ENCODE measurements at places on chromosomes 6 and 20.

GRCh38 chr6:107418118-107418517 lies 41.2 kb downstream of the PDSS2 start:
- no peaks in the 10 kb centered on the region for H3K4me1 ChIP-seq
- H3K36me3 ChIP-seq: no peaks in the 10 kb centered on the region
- no peak overlapping the region for H3K27ac ChIP-seq
- H3K27me3 ChIP-seq: no peaks in the 10 kb centered on the region
- no peak for DNase-seq

GRCh38 chr6:101011186-101011585 lies 130.1 kb upstream of the ASCC3 start:
- H3K27ac ChIP-seq: no peak overlapping the region
- no peaks in the 10 kb centered on the region for H3K27me3 ChIP-seq
- no peaks in the 10 kb centered on the region for H3K4me1 ChIP-seq
- no peak overlapping the region for H3K4me3 ChIP-seq

- H3K4me1 ChIP-seq: peaks cover 5% of the 10 kb centered on the region
- no peak overlapping the region for H3K27ac ChIP-seq
- peak overlapping the region; percentile 46 for H3K4me3 ChIP-seq
- peak; percentile 50 for DNase-seq
- no peaks in the 10 kb centered on the region for H3K36me3 ChIP-seq
Observed at GRCh38 chr20:8809107-8809953, 259.6 kb upstream of the PLCB4 start.

- H3K36me3 ChIP-seq: no peaks in the 10 kb centered on the region
- no peaks in the 10 kb centered on the region for H3K4me1 ChIP-seq
- no peaks in the 10 kb centered on the region for H3K27me3 ChIP-seq
- H3K27ac ChIP-seq: no peak overlapping the region
Observed at GRCh38 chr6:5695260-5696245, 311.2 kb downstream of the NRN1 start.

GRCh38 chr6:83824388-83824801 lies 28.8 kb upstream of the RIPPLY2 start:
- no peak overlapping the region for H3K27ac ChIP-seq
- H3K27me3 ChIP-seq: no peaks in the 10 kb centered on the region
- H3K36me3 ChIP-seq: no peaks in the 10 kb centered on the region
- no peaks in the 10 kb centered on the region for H3K4me1 ChIP-seq
- no peak overlapping the region for H3K4me3 ChIP-seq

DNA sequence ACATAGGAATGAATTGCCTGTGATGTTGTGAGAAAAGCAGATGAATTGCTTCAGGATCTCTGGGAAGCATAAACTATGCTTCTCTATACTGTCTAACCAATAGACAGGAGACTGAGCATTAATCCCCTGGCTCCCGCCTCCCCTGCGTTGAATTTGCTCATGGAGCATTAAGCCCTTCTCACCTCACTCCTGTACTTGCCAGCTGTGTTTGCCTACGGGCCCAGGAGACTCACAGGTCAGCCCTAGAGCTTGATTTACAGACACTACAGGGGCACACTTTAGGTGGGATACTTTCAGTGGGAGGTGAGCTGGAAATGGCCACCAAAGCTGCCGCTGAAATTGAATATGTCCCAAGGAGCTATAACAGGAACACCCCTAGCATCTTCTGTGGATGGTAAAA lies 418.7 kb downstream of the CBLN4 start:
- H3K4me3 ChIP-seq: no peak overlapping the region
- H3K27ac ChIP-seq: no peak overlapping the region
- no peaks in the 10 kb centered on the region for H3K36me3 ChIP-seq
- no peaks in the 10 kb centered on the region for H3K4me1 ChIP-seq
- H3K27me3 ChIP-seq: no peaks in the 10 kb centered on the region
- DNase-seq: peak; percentile 86

DNA sequence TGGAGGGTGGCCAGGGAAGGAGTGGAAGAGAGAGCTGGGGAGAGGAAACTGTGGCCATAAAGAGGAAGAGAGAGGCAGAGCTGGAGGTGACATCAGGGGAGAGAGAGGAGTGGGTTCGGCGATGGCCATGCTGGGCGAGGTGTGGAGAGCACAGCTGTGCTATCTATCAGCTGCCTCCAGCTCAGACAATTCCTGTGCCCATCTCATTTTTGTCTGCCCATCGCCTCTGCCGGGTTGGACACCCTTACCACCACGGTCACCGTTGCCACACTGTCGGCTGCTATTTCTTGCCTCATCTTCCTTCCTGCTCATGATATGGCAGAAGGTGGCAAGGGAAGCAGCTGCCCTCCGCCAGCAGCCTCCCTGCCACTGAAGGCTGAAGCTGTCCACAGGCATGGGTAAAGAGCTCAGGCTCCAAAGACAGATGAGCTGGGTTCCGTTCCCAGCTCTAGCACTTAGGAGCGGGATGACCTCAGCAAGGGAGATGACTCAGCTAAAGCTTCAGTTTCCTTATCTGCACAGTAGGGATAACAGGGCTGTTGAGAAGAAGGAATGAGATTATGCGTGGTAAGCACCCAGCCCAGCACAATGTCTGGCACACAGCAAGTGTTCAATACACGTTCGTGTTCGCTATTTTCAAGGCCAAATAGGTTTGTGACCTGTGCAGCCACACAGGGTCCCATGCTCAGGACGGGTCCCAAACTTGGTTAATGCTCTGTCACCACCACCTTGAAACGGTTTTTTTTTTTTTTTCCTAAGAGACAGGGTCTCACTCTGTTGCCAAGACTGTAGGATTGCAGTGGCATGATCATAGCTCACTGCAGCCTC lies 21.9 kb upstream of the TAF8 start:
- DNase-seq: no peak
- no peak overlapping the region for H3K4me3 ChIP-seq
- H3K36me3 ChIP-seq: no peaks in the 10 kb centered on the region
- no peaks in the 10 kb centered on the region for H3K4me1 ChIP-seq

GRCh38 chr6:86937219-86938079 lies at the start of gene HTR1E:
Gene HTR1E, plus strand, starts transcription at chr6:86937528. Its CDS starts 77,807 bp downstream, at chr6:87015335.
- DNase-seq: peak; percentile 75
- H3K36me3 ChIP-seq: no peaks in the 10 kb centered on the region
- H3K27me3 ChIP-seq: no peaks in the 10 kb centered on the region
- H3K4me3 ChIP-seq: no peak within 1 kb of the TSS
- no peaks in the 10 kb centered on the region for H3K4me1 ChIP-seq

Data from kidney (tissue), 22 donors.